Activated T-cell treated with anti-CD3 and anti-CD28 coated beads, Interleukin-2, amount 50 U/mL, for 72 hours (primary cell): ENCODE measurements at places on chromosomes 1 and 21. TPM values are rescaled to one million over a fixed set of nuclear protein-coding genes. Genes with fewer than 3 reads are reported as not detected.

PTAFR gene
- total RNA-seq = 0.12 TPM

NR1I3 gene
- not detected for total RNA-seq

SLC66A1 gene
- 9.5 TPM for total RNA-seq

KRTAP13-2 gene
- total RNA-seq = not detected

DNA sequence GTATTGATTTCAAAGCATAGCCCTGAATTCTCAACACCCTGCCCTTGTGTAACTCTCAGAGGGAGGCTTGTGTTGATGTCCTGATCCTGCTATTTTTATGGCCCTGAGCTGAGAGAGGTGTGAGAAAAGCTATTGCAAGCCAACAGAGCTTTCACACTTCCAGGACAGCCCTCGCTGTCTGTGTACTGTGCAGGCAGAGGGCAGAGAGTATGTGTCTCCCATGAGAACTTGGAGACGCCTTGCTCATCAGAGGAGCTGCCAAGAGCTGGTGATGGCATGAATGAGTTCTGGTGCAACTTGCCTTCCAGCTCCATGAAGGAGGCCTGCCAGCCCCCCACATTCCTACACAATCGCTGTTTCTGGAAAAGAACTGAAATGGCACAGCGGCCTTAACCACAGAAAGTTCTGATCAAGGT, 144.1 kb upstream of the AJAP1 start:
- H3K27me3 ChIP-seq = peaks cover 16% of the 10 kb centered on the region
- no peak overlapping the region for H3K27ac ChIP-seq
- no peaks in the 10 kb centered on the region for H3K36me3 ChIP-seq
- peaks cover 6% of the 10 kb centered on the region for H3K4me1 ChIP-seq

GRCh38 chr1:41021526-41022308, at the start of gene SLFNL1:
TSS of gene SLFNL1 (minus strand) at chr1:41021725. CDS start at chr1:41020660, 1,065 bp downstream.
- no peaks in the 10 kb centered on the region for H3K27me3 ChIP-seq
- H3K36me3 ChIP-seq = peaks cover 7% of the 10 kb centered on the region
- DNase-seq = no peak

GRCh38 chr1:88302843-88303486, 381.1 kb upstream of the PKN2 start:
- no peaks in the 10 kb centered on the region for H3K36me3 ChIP-seq
- no peak overlapping the region for H3K27ac ChIP-seq
- no peaks in the 10 kb centered on the region for H3K4me1 ChIP-seq
- H3K27me3 ChIP-seq = no peaks in the 10 kb centered on the region
- no peak for DNase-seq

GRCh38 chr1:68959461-68960030, 462.7 kb upstream of the DEPDC1 start:
- no peaks in the 10 kb centered on the region for H3K4me1 ChIP-seq
- no peaks in the 10 kb centered on the region for H3K27me3 ChIP-seq
- DNase-seq = no peak
- H3K27ac ChIP-seq = no peak overlapping the region
- no peak overlapping the region for H3K4me3 ChIP-seq

DNA sequence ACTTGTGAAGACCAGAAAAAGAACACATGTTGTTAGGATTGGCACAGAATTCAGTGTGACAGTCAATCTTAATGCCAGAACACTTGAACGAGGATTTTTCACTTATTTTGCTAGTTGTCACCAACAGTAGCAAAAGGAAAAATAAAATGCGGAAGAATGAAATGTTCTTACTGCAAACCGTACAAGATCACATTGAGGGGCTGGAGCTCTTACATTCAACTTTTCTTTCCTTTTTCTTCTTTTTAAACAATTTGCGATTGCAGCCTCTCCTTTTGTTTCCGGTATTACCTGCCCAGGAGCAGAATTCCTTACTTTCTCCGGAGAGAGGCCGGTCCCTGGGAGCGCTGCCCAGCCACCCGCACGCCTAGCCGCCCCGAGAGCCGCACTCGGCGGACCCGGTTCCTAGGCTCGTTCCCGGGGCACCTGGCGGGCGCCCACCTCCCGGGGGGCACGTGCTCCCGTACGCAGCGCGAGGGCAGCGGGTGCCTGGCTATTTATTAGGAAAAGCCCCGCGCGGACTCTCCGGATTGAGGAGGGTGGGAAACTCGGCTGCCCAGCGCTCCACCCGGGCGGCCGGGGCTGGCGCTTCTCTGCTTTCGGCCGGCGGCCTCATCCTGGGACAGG, 1.2 kb upstream of the CAMTA1 start:
- H3K4me1 ChIP-seq = peaks cover 46% of the 10 kb centered on the region
- H3K27me3 ChIP-seq = no peaks in the 10 kb centered on the region
- H3K36me3 ChIP-seq = peaks cover 3% of the 10 kb centered on the region
- peak overlapping the region; percentile 90 for H3K4me3 ChIP-seq

DNA sequence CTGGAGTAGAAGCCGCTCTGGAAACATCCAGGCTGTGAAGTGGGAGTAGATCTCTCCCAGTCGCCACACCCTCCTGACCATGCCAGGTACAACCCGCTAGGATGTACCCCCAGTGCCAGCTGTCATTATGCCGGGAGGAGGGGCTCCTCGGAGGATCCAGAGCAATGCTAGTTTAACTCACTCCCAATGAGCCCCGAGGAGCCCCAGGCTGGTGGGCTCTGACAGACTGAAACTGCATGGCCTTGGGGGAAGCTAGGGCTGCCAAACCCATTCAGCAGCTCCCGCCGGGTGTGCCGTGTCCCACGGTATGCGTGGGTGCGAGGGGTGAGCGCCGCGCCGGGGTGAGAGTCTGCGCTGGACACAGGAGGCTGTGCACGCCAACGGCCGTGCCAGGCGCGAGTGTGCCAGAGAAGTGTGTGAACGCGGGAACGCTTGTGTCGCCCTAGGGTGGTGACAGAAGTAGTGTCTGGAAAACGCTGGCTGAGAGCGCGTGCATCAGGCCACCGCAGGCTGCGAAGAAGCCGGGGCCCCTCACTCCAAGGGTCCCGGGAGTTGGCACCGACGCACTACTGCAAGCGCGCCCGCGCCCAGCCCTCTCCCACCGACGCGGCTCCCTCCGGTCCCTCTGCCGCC, 177.1 kb upstream of the EDN2 start:
- H3K27me3 ChIP-seq = no peaks in the 10 kb centered on the region
- peak overlapping the region; percentile 66 for H3K27ac ChIP-seq
- H3K4me1 ChIP-seq = peaks cover 88% of the 10 kb centered on the region
- peaks cover 4% of the 10 kb centered on the region for H3K36me3 ChIP-seq
